ENCODE measurements at places on chromosomes 11 and 22. TPM values are rescaled to one million over a fixed set of nuclear protein-coding genes. Genes with fewer than 3 reads are reported as not detected.

Gene SLC25A45
- 0.46 TPM for total RNA-seq

Gene MYEOV
- total RNA-seq = 0.32 TPM

Gene OR2AG1
- total RNA-seq = not detected

Gene PATE4
- total RNA-seq = not detected

Gene SCN2B
- total RNA-seq = not detected

Gene FGF4
- not detected for total RNA-seq

Gene POU2AF1
- total RNA-seq = not detected

Gene CCDC87
- 0.15 TPM for total RNA-seq

Measured in epithelial cell of umbilical artery (primary cell).